ENCODE measurements at places on chromosomes 2 and 18. TPM values are rescaled to one million over a fixed set of nuclear protein-coding genes. Genes with fewer than 3 reads are reported as not detected.

DNA sequence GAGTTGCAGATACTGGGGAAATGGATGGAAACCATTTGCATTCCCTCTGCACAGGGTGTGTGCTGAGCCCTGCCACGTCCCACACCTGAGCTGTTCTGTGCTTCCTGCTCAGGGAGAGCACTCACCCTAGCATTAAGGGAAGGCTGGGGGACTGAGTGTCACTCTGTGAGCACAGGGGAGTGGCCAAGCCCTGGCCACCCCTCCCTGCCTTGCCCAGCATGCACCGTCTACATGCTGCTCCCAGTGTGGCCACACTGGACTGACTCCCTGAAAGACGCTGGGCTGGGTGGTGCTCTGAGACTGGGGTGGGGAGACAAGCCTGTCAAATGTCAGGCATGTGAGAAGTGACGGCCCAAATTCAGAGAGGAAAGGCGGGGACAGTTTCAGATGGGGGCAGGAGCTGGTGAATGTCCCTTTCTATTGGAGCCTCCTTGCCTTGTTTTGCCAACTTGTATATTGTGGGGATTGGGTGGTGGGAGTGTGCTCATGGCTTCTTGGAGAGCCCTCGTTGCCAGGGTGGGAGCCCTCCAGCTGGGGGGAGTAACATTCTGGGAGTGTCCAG lies 298.4 kb upstream of the HS6ST1 start:
- no peak for DNase-seq

DNA sequence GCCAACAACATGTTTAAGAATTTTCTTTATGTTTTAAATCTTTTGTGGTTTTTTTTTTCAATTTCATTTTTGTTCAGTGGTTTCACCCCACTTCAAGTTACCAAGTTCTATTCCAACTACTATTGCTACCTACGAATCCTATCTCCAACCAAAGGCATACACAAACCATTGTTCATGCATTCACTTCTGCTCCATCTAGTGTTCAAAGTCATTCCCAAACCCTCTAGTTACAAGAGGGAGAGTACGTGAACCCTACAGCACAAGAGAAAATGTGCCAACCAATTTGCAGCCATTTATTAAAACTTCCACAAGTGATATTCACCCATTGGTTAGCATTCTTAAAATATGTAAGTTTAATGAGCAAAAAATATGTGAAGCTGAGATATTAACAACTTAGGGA lies 295.1 kb upstream of the KYNU start:
- no peak for DNase-seq

GRCh38 chr2:202186641-202187202 lies 51.7 kb downstream of the SUMO1 start:
- no peak for DNase-seq

GRCh38 chr2:217629347-217629746 lies 373.4 kb downstream of the TNS1 start:
- no peak for DNase-seq

LIMS3 gene
- total RNA-seq: 6.1 TPM

ARL5A gene
- total RNA-seq: 45.6 TPM

CRACDL gene
- not detected for total RNA-seq
